ENCODE measurements at places on chromosomes 7 and 10. TPM values are rescaled to one million over a fixed set of nuclear protein-coding genes. Genes with fewer than 3 reads are reported as not detected.

DNA sequence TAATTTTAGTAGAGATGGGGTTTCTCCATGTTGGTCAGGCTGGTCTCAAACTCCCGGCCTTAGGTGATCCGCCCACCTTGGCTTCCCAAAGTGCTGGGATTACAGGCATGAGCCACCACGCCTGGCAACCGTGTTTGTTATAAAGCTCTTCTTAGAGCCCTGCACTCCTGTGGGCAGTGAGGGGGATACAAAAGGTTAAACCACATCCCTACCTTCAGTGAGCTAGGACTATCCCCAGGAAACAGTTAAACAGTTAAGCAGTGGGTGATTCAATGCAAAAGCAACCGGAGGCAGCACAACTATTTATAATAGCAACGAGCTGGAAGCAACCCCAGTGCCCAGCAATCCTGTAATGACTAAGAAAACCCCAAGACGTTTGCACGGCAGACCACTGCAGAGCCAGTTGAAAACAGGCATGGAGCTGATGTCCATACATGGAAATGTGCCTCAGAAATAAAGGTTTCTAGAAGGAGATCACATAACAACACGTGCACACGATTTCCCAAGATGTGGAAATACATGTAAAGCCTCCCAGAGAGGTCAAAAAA is 107.2 kb upstream of the LYZL2 start:
- no peak overlapping the region for H3K4me3 ChIP-seq
- DNase-seq: no peak
- no peaks in the 10 kb centered on the region for H3K27me3 ChIP-seq

DNA sequence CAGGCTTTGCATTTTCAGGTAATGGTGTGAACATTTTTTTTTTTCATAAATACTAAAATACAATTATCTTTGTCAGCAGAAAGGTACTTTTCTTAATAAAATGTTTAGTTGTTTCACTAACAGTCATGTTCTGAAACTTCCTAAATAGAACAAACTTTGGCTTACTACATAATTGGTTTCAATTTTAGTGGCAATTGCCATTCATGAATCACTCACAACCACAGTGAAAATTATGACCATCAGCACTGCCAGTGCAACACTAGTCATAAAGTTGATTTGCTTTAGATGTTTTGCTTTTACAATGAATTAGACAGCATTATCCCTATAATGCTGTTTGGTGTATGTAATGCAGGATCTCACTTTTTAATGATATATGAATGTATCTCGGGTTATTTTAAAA is 297.6 kb upstream of the PLXDC2 start:
- no peaks in the 10 kb centered on the region for H3K27me3 ChIP-seq
- H3K36me3 ChIP-seq: no peaks in the 10 kb centered on the region
- no peak overlapping the region for H3K4me3 ChIP-seq
- no peak overlapping the region for H3K27ac ChIP-seq
- no peak for DNase-seq

- H3K36me3 ChIP-seq: no peaks in the 10 kb centered on the region
- no peak overlapping the region for H3K27ac ChIP-seq
- DNase-seq: no peak
- H3K4me3 ChIP-seq: no peak overlapping the region
Measured at GRCh38 chr10:110068780-110069179, 61.0 kb downstream of the ADD3 start.

DNA sequence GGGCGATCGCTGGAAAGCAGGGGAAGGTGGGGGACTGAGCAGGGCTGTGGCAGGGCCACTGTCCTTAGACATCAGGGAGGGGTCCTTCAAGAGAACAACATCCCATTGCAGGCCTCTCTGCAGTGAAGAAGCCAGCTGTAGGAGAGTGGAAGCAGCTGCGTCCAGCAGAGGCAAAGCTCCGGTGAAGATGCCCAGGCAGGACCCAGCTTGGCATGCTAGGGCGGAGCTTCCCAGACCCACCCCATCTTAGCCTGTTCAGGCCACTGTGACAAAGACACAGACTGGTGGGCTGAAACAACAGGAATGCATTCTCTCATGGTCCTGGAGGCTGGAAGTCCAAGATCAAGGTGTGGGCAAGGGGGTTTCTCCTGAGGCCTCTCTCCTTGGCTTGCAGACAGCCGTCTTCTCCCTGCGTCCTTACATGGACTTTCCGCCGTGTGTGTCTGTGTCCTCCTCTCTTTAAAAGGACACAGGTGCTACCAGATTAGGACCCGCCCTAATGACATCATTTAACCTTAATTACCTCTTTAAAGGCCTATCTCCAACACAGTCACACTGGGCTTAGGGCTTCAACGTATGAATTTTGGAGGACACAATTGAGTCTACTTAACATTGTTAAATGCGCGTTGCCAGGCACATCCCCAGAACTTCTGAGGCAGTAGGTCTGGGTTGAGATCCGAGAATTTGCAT is 178.1 kb upstream of the GRB10 start:
- peaks cover 38% of the 10 kb centered on the region for H3K27me3 ChIP-seq
- H3K36me3 ChIP-seq: no peaks in the 10 kb centered on the region
- H3K4me3 ChIP-seq: no peak overlapping the region

DNA sequence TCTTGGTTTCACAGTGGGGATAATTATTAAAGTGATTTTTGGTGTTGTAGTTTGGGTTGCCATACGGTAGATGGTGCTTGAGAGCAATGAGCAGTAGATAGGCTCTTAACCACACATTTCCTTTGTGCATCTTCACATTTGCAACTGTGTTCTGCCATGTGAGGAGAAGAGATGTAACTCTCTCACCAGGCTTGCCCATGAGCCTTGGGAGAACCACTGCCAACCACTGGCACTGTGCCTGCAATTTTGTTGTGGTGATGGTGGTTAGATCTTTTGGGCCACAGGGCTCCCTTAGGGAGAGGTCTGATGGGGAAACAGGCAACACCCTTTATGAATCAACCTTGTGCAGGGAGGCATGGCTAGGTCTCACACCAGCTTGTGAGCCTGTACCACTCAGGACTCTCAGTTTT is 204.3 kb downstream of the CCDC7 start:
- no peak for DNase-seq
- no peaks in the 10 kb centered on the region for H3K4me1 ChIP-seq
- no peak overlapping the region for H3K4me3 ChIP-seq
- no peaks in the 10 kb centered on the region for H3K36me3 ChIP-seq
- no peak overlapping the region for H3K27ac ChIP-seq
- H3K27me3 ChIP-seq: no peaks in the 10 kb centered on the region

The GIMAP1 gene
- total RNA-seq: not detected

The TUBB8 gene
- 1.5 TPM for total RNA-seq

The KEL gene
- total RNA-seq: 1.8 TPM

The GNG11 gene
- total RNA-seq: 1.3 TPM

The CAV1 gene
- 22.8 TPM for total RNA-seq

All from H1 (cell line).